ENCODE measurements at places on chromosomes 6 and 20.
A peak's percentile ranks its signal among the peaks of the same experiment; 100 is the strongest.

- no peak overlapping the region for H3K27ac ChIP-seq
- no peak overlapping the region for H3K4me3 ChIP-seq
- no peak for DNase-seq
- no peaks in the 10 kb centered on the region for H3K27me3 ChIP-seq
- H3K36me3 ChIP-seq = no peaks in the 10 kb centered on the region
- H3K4me1 ChIP-seq = no peaks in the 10 kb centered on the region
These were observed 36.8 kb upstream of the CDKAL1 start for GRCh38 chr6:20497216-20498040.

- DNase-seq = no peak
- H3K4me1 ChIP-seq = peaks cover 14% of the 10 kb centered on the region
- no peaks in the 10 kb centered on the region for H3K27me3 ChIP-seq
- H3K27ac ChIP-seq = no peak overlapping the region
- H3K36me3 ChIP-seq = peaks cover 7% of the 10 kb centered on the region
These were observed 3.7 kb upstream of the RPP40 start for GRCh38 chr6:5007531-5007930.

- H3K36me3 ChIP-seq = no peaks in the 10 kb centered on the region
- peak overlapping the region; percentile 89 for H3K27ac ChIP-seq
- DNase-seq = no peak
- peak overlapping the region; percentile 91 for H3K4me3 ChIP-seq
- H3K27me3 ChIP-seq = no peaks in the 10 kb centered on the region
These were observed 542 bp downstream of the FGD2 start for GRCh38 chr6:37005827-37006567.

DNA sequence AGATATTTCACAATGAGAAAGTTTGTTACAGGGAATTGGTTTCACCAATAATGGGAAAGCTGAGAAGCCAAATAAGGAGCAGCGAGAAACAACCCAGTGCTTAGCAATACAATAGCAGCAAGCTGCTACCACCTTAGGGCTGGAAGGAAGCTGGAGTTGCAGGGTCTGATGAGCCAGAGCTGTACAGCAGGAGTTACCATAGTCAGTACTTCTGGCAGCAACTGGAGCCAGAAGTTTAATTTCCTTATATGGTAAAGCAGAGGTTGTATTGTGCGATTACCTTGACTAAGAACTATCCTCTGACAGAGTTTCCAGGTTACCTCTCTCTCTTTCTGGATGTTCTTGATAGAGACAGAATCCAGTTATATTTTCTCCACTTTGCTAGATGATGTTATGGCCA, 137.1 kb upstream of the OLIG3 start:
- H3K27ac ChIP-seq = no peak overlapping the region
- no peak overlapping the region for H3K4me3 ChIP-seq
- no peak for DNase-seq

DNA sequence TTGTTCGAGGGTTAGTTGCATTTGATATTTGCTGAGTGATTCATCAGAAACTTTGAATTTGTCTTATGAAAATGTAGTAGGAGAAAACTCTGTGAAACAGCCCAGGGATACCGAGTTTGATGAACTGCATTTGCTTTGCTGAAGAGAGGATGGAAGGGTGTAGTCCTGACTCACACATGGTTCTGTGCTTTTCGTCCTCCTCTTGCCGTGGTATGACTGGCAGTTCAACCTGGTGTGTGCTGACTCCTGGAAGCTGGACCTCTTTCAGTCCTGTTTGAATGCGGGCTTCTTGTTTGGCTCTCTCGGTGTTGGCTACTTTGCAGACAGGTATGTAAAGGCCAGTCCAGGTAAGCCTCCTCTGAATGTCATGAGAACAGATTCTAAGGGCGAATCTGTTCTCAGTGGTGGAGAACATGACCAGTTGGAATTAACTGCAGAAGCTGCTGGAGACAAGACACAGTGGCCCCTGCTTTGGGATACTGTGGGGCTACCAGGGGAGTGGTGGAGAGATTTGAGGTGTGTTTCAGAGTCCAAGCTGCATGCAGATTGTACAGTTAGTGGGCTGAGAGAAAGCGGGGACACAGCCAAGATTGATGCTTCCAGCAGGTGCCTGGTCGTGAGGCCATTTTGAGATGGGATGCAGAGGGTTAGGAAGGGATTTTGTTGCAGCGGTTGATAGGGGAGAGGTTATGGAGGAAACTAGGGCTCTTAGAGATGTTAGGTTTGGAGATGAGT, 8.4 kb downstream of the SLC22A1 start:
- peaks cover 3% of the 10 kb centered on the region for H3K36me3 ChIP-seq
- no peak overlapping the region for H3K4me3 ChIP-seq
- H3K27ac ChIP-seq = no peak overlapping the region
- H3K27me3 ChIP-seq = peaks cover 14% of the 10 kb centered on the region

DNA sequence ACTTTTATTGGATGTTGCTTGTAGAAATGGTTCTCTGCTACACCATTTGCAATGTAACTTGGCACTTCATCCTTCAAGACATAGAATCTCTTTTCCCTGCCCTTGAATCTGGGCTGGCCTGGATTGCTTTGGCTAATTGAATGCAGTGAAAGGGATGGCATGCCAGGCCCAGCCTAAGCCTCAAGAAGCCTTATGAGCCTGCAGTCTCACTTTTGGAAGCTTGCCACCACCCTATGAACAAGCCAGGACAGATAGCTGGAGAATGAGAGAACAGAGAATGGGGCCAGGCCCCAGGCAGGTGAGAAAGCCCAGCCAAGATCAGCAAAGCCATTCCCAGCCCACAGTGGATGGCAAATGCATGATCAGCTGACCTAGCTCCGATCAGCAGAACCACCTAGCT, 350.7 kb upstream of the RNF24 start:
- DNase-seq = no peak
- peaks cover 14% of the 10 kb centered on the region for H3K4me1 ChIP-seq
- no peak overlapping the region for H3K27ac ChIP-seq
- peaks cover 7% of the 10 kb centered on the region for H3K27me3 ChIP-seq

DNA sequence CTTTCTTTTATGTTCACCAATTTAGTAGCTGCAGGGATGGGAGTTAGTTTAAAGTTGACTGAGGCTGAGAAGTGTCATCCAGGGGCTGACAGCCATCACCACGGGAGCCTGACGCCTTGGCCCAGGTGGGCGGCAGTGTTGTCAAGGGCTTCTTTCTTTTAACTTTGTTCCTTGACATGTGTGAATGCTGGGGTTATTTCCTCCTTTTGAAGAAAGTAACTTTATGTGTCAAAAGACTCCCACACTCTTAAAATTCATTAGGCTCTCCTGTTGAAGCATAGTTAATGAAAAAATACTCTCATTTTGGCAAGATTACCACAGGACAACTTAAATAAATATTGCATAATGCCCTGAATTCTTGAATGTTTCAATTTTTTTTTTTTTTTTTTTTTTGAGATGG, 50.0 kb downstream of the SASH1 start:
- no peaks in the 10 kb centered on the region for H3K4me1 ChIP-seq
- DNase-seq = no peak
- H3K27me3 ChIP-seq = peaks cover 17% of the 10 kb centered on the region
- H3K4me3 ChIP-seq = no peak overlapping the region
- no peaks in the 10 kb centered on the region for H3K36me3 ChIP-seq
- H3K27ac ChIP-seq = no peak overlapping the region

- H3K4me3 ChIP-seq = no peak overlapping the region
- peaks cover 2% of the 10 kb centered on the region for H3K36me3 ChIP-seq
- peaks cover 7% of the 10 kb centered on the region for H3K27me3 ChIP-seq
- DNase-seq = no peak
- no peak overlapping the region for H3K27ac ChIP-seq
- peaks cover 12% of the 10 kb centered on the region for H3K4me1 ChIP-seq
These were observed 18.9 kb downstream of the PKIG start for GRCh38 chr20:44601236-44601671.

GRCh38 chr6:144602523-144603180, 317.5 kb downstream of the UTRN start:
- H3K4me1 ChIP-seq = peaks cover 34% of the 10 kb centered on the region
- no peak for DNase-seq
- no peaks in the 10 kb centered on the region for H3K36me3 ChIP-seq
- H3K27ac ChIP-seq = no peak overlapping the region

GRCh38 chr6:115613488-115613887, 447.2 kb downstream of the FRK start:
- DNase-seq = no peak
- no peaks in the 10 kb centered on the region for H3K36me3 ChIP-seq
- H3K27me3 ChIP-seq = no peaks in the 10 kb centered on the region
- no peak overlapping the region for H3K4me3 ChIP-seq
- H3K27ac ChIP-seq = no peak overlapping the region
- no peaks in the 10 kb centered on the region for H3K4me1 ChIP-seq

GRCh38 chr20:12028771-12029170, 111.1 kb downstream of the BTBD3 start:
- H3K4me3 ChIP-seq = no peak overlapping the region
- no peaks in the 10 kb centered on the region for H3K36me3 ChIP-seq
- H3K27ac ChIP-seq = no peak overlapping the region
- no peak for DNase-seq
- no peaks in the 10 kb centered on the region for H3K4me1 ChIP-seq

DNA sequence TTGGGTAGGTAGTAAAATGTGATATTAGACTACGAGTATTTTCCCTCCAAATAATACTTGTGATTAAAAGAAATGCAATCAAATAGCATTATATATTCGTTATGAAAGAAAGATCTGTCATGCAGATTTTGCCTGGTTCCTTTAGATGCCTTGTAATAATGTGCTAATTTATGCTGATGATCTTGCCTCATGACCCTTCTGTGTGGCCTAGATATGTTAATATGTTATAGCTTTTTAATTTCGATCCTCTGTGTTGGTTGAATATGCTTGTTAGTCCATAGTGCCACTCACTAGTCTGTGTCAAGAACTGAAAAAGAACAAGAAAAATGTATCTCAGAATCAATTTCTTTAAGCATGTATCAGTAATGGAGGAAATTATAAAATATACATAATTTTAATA, 31.9 kb downstream of the CDKAL1 start:
- no peak overlapping the region for H3K4me3 ChIP-seq
- no peaks in the 10 kb centered on the region for H3K27me3 ChIP-seq
- peaks cover 3% of the 10 kb centered on the region for H3K36me3 ChIP-seq
- H3K4me1 ChIP-seq = peaks cover 7% of the 10 kb centered on the region
